Brain (organoid and tissue), 16 donors: ENCODE measurements at places on chromosomes 16 and 17.
A peak's percentile ranks its signal among the peaks of the same experiment; 100 is the strongest.

- DNase-seq = no peak
Measured at GRCh38 chr16:59733321-59733720, 999.2 kb upstream of the GOT2 start.

DNA sequence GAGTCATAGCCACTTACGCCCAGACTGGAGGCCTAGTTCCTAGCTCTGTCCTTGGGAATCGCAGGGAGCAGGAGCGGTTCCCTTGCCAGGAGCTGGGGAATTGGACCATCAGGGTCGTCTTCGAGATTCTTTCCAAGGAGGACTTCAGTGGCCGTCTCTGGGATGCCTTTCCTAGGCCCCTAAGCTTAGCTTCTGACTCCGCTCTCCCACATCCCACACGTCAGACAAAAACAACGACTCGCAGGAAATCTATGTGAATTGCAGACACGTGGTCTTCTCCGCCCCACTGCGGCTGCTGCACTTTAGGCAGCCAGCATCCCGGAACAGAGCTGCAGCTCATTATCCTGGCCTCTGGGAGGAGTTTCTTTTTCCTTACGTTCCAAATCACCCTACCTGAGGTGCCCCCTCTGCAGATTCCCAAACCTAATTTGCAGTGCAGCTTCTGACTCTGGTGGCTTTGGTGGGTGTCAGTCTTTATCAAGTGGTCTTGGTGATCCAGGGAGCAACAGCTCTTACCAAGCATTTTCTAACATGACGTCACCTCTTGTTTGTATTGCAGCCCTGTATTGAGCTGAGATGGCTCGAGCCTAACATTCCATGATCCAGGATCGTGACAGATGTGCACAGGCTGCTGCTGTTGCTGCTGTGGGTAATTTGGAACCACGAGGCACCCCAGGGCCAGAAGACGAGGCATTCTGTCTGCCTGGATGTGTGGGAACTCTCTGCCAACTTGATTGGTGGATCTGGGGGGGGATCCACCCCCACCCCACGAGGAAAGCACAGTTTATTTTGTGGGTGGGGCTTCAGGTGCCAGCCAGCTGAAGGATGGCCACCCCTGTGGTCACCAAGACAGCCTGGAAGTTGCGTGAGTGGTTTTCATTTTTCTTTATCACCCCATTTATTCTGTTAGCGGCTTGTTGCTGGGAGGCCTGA, 1.1 kb downstream of the KATNB1 start:
- peak; percentile 82 for DNase-seq

DNA sequence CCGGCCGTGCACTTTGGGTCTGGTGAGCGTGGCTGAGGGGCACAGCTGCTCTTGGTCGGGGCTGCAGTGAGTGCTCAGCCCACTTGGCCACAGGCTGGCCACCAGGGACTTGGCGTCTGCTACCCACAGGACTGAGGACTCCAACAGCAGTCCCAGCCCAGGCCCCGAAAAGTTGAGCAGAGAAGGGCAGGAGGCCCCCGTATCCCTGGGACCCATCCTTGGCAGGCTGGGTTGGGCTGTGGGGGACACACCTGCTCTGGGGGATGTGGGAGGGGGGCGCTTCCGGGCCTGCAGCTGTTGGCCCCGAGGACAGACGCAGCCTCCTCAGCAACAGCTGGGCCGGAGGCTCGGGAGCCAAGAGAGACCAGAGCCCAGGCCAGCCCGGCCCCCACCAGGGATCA, 19.4 kb upstream of the SSTR5 start:
- no peak for DNase-seq

- no peak for DNase-seq
Measured at GRCh38 chr17:48637323-48638260, 11.4 kb upstream of the HOXB9 start.

DNA sequence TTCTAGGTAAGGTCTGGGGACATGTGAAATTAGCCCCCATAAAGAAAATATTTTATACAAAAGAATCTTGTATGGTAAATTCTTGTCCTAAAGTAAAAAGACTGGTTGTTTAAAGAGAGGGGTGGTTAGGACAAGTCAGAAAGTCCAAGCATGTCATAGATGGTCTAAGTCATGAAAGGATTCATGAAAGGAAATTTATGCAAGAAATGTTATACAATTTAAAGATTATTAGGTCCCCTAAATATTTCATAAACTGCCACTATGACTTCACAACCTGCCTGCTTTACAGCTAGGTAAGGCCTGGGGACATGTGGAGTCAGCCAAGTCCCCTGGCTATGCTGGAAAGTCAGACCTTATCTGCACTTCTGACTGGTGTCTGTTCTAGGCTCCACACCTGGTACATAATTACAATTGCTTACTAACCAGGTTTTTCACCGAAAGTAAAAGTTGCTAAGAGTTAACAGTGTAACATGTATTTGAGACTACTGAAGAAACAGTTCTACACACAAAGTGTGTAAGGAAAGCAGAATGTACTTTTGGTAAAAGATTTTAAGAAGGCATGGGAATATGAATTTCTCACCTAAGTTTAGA, 17.0 kb downstream of the N4BP1 start:
- DNase-seq = no peak

GRCh38 chr16:72992142-72992601, 55.8 kb downstream of the ZFHX3 start:
- peak; percentile 52 for DNase-seq

DNA sequence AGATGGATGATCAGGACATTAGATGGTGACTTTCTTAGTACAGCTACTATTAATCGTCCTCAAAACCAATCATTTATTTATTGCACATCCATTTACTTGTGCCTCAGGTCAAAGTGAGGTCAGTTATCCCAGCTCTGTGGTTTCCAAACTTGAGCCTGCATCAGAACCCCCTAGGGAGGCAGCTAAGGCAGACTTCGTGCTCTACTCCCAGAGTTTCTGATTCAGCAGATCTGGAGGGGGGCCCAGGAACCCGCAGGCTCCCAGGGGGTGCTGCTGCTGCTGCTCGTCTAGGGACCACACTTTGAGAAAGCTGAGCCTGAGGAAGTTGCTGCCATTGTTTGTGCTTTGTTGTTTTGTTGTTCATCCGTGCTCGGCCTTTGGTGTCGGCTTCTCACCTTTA, 44.0 kb upstream of the CLEC18B start:
- no peak for DNase-seq

DNA sequence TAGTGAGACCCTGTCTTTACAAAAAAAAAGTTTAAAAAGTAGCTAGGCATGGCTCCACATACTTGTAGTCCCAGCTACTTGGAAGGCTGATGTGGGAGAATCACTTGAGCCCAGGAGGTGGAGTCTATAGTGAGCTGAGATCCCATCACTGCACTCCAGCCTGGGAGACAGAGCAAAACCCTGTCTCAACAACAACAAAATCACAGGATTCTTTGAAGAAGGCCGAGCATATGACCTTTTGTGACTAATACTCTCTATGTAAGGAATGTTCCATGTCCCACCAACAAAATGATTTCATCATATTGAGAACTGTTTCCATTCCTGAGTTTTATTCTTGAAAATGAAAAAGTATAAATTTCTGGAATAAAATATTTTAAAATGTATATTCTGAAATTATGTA, 58.9 kb upstream of the EFCAB3 start:
- DNase-seq = no peak

DNA sequence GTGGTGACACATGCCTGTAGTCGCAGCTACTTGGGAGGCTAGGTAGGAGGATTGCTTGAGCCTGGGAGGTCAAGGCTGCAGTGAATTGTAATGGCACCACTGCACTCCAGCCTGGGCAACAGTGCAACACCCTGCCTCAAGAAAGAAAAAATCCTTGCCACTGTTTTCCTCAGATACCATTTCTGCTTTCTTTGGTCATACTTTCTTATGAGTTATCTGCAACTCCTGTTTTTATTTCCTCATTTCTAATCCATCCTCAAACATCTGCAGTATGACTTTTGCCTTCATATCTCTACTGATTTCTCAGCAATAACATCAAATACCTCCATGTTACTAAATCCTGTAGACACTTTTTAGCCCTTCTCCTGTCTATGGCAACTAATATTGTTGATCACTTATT, 3.1 kb upstream of the AP2B1 start:
- no peak for DNase-seq

GRCh38 chr17:33896263-33896662, 358.8 kb upstream of the CCL2 start:
- DNase-seq = no peak

DNA sequence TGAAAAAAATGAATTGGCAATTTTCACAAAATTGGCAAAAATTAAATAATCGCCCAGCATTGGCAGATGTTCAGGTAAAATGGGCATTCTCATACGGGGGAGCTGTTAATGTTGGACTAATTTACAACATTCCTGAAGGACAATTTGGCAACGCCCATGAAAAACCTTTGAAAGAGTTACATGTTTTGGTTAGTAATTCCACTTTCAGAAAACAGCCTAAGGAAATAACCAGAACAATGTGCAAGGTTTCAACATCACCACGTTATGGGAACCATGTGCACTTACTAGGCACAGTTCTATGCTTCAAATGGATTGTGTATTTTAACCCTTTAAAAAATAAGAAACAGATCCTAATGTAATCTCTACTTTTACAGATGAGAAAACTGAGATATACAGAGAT, 62.7 kb downstream of the CDYL2 start:
- DNase-seq = no peak

- DNase-seq = no peak
Measured at GRCh38 chr16:23274968-23275367, 27.1 kb upstream of the SCNN1B start.

GRCh38 chr16:48340054-48340453, 45.2 kb downstream of the SIAH1 start:
- no peak for DNase-seq

DNA sequence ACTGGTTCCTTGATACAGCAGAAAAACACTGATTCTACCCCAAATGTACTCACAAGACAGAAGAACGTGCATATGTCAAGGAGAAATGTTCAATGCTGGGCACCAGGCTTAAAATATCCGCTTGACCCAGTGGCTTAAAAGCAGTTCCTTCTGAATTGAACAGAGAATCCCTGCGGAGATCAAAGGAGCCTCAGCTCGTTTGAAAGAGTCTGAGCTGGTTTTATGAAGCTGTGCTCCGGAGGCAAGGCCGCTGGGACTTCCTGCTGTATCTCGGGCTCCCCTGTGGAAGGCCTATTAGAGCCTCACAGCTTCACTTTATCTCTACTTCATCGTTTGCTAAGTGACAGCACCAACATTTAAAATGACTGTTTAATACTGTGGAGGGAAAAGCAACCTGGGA, 2.2 kb downstream of the LMF1 start:
- peak; percentile 97 for DNase-seq

- peak; percentile 57 for DNase-seq
Measured at GRCh38 chr16:15518381-15519351, 84.3 kb downstream of the BMERB1 start.

DNA sequence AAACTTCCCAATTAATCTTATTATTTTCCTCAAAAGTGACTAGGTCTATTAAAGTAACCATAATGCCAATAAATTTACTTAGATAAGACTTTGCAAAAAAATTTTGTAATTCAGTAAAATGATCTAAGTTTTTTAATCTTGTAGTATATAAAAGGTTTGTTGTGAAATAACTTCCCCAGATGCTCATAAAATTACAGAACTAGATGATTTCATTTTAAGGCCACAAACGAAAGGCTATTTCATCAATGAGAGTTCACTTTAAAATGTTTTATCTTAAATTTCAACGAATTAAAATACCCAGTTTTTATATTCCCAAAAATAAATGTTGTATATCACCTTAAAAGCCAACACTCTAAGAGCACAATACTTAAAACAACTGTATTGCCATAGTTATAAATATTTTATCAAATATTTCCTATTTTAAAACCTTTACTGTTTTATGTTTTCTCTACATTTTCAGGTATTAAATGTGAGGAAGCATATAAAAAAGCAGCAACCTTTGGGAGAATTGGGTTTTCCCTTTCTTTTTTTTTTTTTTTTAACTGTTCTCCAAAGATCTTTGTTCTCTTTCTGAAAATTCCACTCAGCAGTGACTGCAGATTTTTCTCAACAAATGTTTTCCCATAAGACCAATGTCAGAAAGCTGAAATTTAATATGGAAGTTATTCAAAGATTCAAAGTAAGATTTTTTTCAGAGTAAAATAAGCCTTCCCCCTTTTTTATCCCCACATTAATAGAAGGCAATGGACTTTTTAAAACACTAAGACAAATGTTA, 169.9 kb downstream of the CYB561 start:
- no peak for DNase-seq

DNA sequence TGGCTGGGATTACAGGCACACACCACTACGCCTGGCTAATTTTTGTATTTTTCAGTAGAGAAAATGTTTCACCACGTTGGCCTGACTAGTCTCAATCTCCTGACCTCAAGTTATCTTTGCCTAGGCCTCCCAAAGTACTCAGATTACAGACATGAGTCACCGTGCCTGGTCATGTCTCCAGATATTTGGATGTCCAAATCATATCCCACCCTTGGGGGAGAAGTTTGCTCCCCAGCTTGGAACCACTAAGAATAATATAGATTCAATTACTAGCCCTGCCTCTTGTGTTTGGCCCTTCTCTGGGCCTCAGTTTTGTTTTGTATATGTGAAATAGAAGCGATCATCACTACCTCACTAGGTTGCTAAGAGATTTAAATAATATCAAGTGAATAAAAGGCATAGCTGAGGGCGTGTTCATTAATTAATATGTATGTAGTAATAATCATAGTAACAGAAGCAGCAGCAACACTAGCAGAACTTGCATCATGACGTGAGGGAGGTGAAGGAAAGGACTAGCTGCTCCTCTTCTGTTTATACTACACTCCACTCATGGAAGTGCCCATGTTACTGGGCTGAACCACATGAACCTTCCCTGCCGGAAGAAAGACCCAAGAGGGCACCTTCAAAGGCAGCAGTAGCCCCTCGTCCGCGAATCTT, 253.6 kb upstream of the XYLT1 start:
- no peak for DNase-seq

- DNase-seq = peak; percentile 64
Measured at GRCh38 chr16:13453938-13454553, 465.9 kb upstream of the ERCC4 start.

DNA sequence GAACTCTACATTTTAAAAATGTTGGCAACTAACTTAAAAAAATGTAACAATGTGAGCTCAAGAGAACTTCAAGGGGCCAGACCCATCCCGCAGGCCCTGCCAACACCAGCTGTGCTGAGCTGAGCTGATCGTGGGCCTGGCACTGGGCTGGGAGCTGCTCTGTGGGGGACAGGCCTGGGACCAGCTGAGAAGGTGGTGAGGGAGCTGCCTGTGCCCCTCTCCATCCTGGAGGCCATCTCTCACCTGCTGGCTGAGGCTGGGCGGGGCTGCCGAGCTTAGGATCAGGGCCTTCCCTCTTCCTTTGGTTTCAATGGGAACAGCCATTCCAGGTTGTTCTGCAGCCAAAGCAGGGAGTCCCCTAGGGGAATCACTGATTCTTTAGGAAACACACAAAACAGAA, 58.2 kb downstream of the IL21R start:
- no peak for DNase-seq

- DNase-seq = no peak
Measured at GRCh38 chr17:38727736-38728135, 2.4 kb upstream of the CISD3 start.

GRCh38 chr16:23025692-23026307, 123.5 kb downstream of the USP31 start:
- peak; percentile 75 for DNase-seq

GRCh38 chr17:30095507-30096244, 20.9 kb upstream of the NSRP1 start:
- peak; percentile 46 for DNase-seq
